ENCODE measurements at places on chromosomes 13 and 19.

- DNase-seq = no peak
Measured at GRCh38 chr13:64633948-64634347, 2596.2 kb downstream of the PCDH9 start.

DNA sequence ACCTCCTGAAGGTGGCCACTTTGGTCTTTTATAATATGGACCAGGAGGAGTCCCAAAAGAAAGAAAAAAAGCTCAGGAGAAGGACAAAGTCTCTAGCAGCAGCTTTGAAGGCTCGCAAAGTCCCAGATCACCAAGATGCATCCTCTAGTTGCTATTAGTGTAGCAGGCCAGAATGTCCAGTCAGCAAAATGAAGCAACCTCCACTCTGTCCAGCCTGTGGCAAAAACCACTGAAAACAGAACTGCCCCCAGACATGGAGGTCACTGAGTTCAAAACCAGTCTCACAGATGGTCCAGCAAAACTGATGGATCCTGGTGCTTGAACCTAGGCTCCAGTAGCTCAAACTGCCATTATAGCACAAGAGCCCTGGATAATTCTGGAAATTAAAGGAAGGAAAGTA lies 10.4 kb downstream of the LILRB4 start:
- DNase-seq = no peak

GRCh38 chr13:109212650-109213049 lies 573.7 kb downstream of the IRS2 start:
- no peak for DNase-seq

DNA sequence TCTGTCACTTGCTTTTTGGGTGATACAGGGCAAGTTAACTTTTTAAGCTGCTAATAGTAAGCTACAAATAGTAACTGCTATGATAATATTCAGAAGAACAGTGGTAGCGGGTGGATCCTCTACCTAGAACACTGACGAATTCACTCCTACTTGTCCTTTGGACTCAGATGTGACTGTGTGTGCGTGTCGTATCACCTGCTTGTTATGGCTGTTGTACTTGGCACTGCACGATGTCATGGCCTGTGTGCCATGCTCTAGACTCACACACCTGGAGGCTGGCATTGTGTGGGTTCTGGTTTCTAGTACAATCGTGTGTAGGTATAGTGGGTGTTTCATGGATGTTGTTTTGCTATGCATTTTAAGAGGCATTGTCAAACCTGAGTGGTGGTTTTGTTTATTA lies 130.8 kb downstream of the ATP8A2 start:
- no peak for DNase-seq

GRCh38 chr13:97392020-97392419 lies 41.9 kb upstream of the RAP2A start:
- no peak for DNase-seq

- DNase-seq = no peak
Measured at GRCh38 chr13:111962431-111962891, 104.5 kb upstream of the SOX1 start.

GRCh38 chr13:42137856-42138537 lies 89.5 kb downstream of the DGKH start:
- no peak for DNase-seq

- DNase-seq = no peak
Measured at GRCh38 chr19:51203916-51204315, 21.0 kb upstream of the CD33 start.

- DNase-seq = no peak
Measured at GRCh38 chr19:18756896-18757295, 34.2 kb downstream of the COMP start.

DNA sequence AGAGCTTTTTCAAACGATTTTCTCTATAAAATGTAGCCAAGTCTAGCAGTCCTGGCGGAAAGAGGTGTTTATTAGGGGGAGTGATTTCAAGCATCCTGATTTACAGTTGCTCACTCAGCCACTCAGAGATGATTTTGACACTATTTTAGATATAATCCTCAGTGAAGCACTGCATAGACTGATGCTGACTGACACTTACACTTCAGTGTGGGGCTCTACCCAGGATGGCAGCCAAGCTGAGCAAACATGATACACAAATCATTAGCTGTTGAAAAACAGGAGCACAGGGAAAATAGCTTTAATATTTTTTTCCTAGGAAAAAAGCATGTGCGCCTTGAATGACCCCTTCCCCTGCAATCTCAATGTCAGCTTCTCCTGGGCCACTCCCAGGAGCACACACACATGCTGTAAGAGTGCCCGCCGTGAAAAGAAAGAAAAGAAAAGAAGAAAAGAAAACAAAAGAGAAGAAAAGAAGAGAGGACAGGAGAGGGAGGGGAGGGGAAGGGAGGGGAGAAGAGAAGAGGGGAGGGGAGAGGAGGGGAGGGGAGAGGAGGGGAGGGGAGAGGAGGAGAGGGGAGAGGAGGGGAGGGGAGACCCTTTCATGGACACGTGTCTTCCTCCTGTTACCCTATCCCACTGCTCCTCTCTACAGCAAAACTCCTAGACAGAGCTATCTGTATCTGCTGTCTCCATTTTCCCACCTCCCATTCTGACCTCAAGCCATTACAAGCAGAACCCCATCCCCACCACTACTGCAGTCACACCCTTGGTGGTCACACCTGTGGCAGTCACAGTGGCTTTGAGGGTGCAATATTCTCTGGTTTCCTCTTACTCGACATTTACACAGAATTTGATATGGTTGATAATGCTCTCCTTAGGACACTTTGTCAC lies 36.4 kb downstream of the RCBTB2 start:
- no peak for DNase-seq

DNA sequence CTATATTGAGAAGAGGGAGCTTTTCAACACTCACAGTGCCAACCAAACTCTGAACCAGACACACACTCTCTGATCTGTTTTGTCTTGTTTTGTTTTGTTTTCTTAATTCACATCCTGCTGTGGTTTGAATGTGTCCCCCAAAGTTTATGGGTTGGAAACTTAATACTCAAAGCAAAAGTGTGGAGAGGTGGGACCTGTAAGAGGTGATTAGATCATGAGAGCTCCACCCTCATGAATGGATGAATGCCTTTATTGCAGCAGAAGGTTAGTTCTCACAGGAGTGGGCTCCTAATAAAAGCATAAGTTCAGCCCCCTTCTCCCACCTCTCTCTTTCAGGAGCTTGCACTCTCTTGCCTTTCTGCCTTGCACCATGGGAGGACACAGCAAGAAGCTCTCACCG lies 957.1 kb downstream of the PCDH9 start:
- no peak for DNase-seq

GRCh38 chr13:80823472-80823871 lies 482.5 kb upstream of the SPRY2 start:
- no peak for DNase-seq

DNA sequence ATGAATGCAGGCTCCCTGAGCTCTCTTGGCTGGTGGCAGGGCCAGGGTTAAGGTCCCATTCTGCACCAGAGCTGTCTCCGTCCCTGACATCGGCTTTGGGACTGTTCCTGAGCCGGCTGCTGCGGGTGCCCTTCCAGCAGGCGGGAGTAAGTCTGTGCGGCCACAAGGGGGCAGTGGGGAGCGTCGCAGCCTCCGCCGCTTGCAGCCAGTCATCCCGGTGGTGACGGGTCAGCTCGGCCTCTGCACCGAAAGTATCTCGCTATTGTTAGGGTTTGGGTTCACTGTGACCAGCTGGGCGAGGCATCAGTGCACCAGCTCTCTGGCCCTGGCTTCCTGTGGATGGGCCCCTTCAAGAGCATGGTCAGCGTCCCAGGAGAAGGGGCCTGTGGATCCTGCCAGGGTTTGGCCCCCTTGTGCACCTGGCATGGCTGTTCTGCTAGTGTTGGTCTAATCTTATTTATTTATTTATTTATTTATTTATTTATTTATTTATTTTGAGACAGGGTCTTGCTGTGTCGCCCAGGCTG lies 15.1 kb downstream of the NDUFB7 start:
- DNase-seq = no peak

DNA sequence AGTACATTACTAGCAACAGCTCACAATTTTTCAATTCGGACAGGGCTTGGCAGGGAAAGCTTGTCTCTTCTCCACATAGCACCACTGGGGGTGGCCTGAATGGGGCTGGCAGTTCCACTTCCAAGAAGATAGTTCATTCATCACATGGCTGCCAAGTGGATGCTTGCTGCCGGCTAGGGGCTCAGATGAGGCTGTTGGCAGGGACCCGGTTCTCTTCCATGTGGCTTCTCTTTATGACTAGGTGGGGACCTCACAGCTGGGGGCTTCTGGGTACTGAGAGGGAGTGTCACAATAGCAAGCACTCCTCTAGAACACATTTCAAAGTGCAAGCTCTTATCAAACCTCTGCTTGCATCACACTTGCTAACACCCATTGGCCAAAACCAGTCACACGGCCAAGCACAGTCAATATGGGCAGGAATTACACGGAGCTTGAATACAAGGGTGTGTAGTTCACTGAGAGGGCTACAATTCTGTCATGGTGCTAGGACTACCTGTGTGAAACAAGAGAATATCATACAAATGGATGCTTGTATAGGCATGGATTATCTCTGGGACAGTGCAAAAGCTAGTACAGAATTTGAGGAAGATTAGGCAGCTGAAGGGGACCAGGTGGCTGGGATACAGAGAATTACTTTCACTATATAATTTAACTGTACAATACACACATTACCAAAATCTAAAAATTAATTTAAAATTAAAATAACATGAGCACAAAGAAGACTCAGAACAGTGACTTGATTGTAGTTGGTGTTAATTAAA lies 32.3 kb downstream of the ATP7B start:
- no peak for DNase-seq

- no peak for DNase-seq
Measured at GRCh38 chr13:87302931-87303330, 368.2 kb upstream of the SLITRK5 start.

DNA sequence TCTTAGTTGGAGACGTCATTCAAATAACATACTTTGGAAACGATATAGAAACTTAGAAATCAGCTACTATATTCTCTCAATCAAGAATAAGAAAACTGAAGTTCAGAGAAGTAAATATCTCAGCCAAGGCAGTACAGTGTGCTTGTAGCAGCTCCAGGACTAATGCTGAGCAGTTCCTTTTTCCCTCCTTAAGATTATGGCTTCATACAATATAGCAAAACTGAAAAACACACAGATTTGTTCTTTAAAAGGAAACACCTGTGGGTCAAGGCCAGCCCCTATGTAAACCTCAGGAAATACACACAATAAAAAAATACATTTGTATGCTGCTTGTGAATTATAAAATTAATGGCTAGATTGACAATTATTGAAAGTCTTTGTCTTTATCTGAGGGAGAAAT lies 212.7 kb upstream of the EDNRB start:
- DNase-seq = no peak

- no peak for DNase-seq
Measured at GRCh38 chr13:111469450-111469849, 149.0 kb downstream of the TEX29 start.

- DNase-seq = no peak
Measured at GRCh38 chr13:56314765-56315164, 826.0 kb upstream of the PRR20A start.

DNA sequence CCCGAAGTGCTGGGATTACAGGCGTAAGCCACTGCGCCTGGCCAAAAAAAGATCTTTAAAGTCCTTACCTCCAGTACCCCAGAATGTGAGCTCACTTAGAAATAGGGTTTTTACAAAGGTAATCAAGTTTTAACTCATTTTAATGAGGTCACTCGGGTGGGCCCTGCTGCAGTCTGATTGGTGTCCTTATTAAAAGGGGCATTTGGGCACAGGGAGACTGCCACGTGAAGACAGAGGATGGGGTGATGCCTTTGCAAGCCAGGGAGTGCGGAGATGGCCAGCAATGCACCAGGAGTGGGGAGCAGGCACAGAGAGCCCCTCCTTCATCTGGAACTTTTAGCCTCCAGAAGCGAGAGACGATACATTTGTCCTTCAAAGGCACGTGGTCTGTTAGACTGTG lies 11.7 kb downstream of the NKPD1 start:
- DNase-seq = no peak

Measured in NCI-H1436 treated with DMSO at 0.1 percent for 48 hours (cell line).